Mesenchymal stem cell (in vitro differentiated cells and primary cell): ENCODE measurements at places on chromosomes 3 and 15.

DNA sequence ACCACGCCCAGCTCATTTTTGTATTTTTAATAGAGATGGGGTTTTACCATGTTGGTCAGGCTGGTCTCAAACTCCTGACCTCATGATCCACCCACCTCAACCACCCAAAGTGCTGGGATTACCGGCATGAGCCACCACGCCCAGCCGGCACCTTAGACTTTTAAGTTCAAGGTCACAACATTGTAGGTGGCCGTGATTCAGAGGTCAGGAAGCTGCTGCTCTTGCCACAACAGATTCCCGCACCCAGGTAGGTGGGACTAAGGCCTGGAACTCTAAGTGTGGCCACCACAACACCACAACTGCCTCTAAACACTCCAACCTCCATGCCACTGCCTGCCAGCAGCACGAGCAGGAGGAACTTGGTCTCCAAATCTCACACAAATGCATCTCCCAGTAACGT, 196.8 kb downstream of the STT3B start:
- no peak for DNase-seq
- H3K36me3 ChIP-seq, result peaks cover 3% of the 10 kb centered on the region
- H3K27ac ChIP-seq, result no peak overlapping the region
- H3K4me1 ChIP-seq, result peaks cover 2% of the 10 kb centered on the region

GRCh38 chr3:150725548-150725947, 21.8 kb upstream of the ERICH6 start:
- DNase-seq, result no peak
- H3K4me3 ChIP-seq, result no peak overlapping the region
- no peaks in the 10 kb centered on the region for H3K36me3 ChIP-seq
- H3K4me1 ChIP-seq, result peaks cover 1% of the 10 kb centered on the region
- H3K27me3 ChIP-seq, result no peaks in the 10 kb centered on the region

GRCh38 chr15:35784745-35785144, 238.8 kb upstream of the DPH6 start:
- DNase-seq, result peak; percentile 6
- no peaks in the 10 kb centered on the region for H3K36me3 ChIP-seq
- no peaks in the 10 kb centered on the region for H3K27me3 ChIP-seq
- H3K27ac ChIP-seq, result no peak overlapping the region
- H3K4me1 ChIP-seq, result peaks cover 1% of the 10 kb centered on the region
- no peak overlapping the region for H3K4me3 ChIP-seq

DNA sequence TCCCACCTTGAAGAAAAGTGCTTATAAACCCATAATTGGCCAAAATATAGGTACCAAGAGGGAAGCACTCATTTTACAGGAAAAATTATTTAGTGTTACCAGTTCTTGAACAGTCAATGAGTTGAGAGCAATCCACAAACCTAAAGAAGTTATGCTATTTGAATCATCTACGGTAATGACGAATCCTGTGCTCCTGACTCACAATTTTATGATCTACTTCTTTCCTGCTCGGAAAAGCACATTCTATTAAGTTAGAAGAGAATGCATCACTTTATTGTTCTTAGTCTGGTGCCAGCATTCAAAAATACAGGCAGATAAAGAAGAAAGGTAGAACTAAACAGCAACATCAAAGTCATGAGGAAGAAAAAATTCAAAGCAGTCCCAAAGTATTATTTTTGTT, 33.2 kb downstream of the CHRM5 start:
- H3K36me3 ChIP-seq, result no peaks in the 10 kb centered on the region
- no peak overlapping the region for H3K4me3 ChIP-seq
- H3K27ac ChIP-seq, result no peak overlapping the region
- no peak for DNase-seq
- no peaks in the 10 kb centered on the region for H3K4me1 ChIP-seq

GRCh38 chr3:60366486-60366885, 884.8 kb downstream of the FHIT start:
- no peaks in the 10 kb centered on the region for H3K36me3 ChIP-seq
- H3K4me1 ChIP-seq, result peaks cover 4% of the 10 kb centered on the region
- no peak for DNase-seq
- no peak overlapping the region for H3K27ac ChIP-seq

GRCh38 chr3:42814914-42815507, 5.8 kb downstream of the ACKR2 start:
- H3K27ac ChIP-seq, result no peak overlapping the region
- DNase-seq, result no peak
- H3K4me3 ChIP-seq, result no peak overlapping the region
- H3K36me3 ChIP-seq, result no peaks in the 10 kb centered on the region
- peaks cover 2% of the 10 kb centered on the region for H3K4me1 ChIP-seq

DNA sequence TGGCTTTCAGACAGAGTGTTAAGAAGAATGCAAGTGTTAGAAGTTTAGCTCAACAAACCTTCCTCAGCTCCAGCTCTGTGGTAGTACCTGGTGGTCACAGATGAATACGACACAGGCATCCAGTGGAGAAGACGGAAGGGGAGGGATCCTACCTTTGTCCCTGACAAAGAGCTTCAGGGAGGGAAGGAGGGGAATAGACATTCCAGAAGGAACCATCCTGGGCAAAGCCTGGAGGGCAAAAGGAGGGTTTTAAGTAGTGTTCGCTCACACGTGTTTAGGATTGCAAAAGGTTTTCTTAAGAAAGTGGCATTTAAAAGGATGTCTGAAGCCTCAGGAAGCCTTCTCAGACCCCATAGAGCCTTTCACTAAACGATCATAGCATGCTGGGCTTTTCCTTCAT, 2.8 kb downstream of the CHCHD4 start:
- H3K4me3 ChIP-seq, result no peak overlapping the region
- H3K4me1 ChIP-seq, result peaks cover 17% of the 10 kb centered on the region
- DNase-seq, result no peak
- H3K27me3 ChIP-seq, result no peaks in the 10 kb centered on the region

DNA sequence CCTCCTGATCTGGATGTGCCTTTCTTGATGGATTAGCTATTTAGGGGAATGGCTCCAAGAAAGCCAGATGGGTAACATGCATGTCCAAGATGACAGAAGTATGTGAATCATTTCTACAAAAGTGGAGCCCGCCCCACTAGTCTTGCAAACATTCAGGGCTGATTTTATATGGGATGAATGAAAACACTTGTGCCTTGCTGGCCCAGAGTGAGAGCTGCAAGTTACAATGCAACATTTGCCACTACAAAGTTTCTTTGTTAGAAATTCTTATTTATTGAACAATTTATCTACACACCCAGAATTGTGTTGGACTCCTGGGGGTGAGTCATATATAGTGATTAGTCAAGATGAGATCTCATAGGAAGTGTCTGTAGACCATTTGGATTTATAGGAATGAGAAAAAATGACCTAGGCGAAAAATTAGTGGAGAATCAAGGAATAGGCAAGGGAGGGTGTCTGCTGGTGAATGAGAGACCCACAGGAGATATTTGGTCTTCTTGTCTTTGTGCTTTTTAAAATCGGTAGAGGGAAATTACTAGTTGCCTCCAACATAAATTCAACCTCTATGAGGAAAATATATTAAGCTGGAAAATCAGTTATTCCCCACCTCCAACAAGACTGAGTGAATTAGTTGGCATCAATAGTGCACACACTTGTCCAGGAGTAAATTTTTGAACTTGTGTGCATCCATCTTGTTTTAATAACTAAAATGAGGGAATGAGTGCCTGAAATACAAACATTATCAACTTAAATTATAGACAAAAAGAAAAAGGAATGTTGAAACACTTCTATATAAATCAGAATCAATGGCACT, 53.5 kb upstream of the DCBLD2 start:
- no peak for DNase-seq
- peak overlapping the region; percentile 25 for H3K27ac ChIP-seq
- H3K4me1 ChIP-seq, result peaks cover 3% of the 10 kb centered on the region

DNA sequence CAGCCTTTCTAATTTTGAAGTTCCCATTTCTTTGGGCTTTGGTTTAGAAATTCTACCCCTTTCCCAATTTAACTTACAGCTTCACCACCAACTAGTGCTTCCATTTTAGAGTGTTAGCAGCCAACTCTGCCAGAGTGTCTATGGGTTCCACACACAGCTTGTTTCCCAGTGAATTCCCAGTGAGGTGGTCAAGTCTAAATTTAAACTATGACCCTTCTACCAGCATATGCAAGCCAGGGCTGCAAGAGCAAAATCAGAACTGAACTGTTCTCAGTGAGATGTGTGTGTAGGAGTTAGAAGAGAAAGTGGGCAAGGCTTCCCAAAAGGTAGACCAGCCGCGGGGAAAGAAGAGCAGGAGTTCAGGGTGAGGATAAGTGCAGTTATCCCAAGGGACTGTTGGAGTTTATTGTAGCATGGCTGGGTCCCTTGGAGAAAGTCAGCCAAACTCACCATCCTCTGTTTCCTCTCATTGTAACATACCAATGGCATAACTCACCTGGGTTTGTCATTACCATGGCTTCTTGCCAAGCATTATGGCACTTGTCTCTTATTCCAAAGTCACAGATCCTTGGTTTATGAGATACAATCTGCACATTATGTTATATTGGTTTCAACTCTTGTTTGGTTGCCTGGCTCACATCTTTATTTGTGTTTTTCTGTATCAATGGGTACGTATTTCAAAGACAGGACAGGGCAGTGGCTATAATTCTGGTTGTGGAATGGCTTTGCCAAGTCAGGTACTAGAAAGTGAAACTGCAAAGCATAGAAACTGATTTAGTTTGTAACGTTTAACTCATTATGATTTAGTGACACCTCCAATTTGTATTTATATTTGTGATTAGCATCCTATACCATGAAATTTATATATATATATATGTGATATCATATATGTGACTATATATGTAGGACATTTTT, 130.2 kb upstream of the UMPS start:
- no peak overlapping the region for H3K4me3 ChIP-seq
- H3K4me1 ChIP-seq, result no peaks in the 10 kb centered on the region
- H3K27ac ChIP-seq, result no peak overlapping the region
- peaks cover 32% of the 10 kb centered on the region for H3K27me3 ChIP-seq

GRCh38 chr3:181565416-181565815, 146.3 kb upstream of the SOX2 start:
- no peak overlapping the region for H3K4me3 ChIP-seq
- no peaks in the 10 kb centered on the region for H3K36me3 ChIP-seq
- no peak overlapping the region for H3K27ac ChIP-seq
- H3K4me1 ChIP-seq, result no peaks in the 10 kb centered on the region

DNA sequence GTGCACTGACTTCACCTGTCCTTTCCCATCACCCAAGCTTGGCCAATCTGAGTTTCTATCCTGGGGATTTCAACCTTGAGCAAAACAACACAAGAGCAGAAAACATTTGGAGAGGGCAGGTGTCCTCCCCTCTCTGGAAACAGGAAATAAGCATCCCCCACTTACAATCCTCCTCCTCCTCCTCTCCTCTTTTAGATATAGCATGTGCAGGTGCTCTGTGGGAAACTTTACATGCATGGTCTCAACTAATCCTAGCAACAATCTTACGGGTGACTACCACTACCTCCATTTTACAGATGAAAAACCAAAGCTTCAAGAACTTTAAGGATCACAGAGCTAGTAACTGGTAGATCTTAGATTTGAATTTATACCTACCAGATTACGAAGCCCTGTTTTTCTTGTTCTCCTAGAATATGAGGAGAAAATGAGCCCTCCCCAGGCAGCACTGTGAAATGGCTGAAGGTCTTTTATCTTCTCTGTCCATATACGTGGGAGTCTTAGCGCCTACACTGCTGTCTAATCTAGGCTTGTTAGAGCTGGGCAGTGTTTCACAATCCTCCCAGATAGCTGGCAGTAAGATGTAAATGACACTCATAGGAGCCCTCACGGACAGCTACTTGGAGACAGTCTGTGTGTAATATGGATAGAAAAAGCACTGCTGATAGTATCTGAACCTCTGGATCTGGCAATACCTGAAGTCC, 301.2 kb upstream of the PROK2 start:
- H3K4me1 ChIP-seq, result peaks cover 2% of the 10 kb centered on the region
- no peaks in the 10 kb centered on the region for H3K36me3 ChIP-seq
- H3K27me3 ChIP-seq, result peaks cover 27% of the 10 kb centered on the region
- no peak overlapping the region for H3K27ac ChIP-seq
